ENCODE measurements at places on chromosomes 16 and 17.

- DNase-seq, result no peak
Observed at GRCh38 chr17:77072670-77073069, 68.1 kb upstream of the SEC14L1 start.

DNA sequence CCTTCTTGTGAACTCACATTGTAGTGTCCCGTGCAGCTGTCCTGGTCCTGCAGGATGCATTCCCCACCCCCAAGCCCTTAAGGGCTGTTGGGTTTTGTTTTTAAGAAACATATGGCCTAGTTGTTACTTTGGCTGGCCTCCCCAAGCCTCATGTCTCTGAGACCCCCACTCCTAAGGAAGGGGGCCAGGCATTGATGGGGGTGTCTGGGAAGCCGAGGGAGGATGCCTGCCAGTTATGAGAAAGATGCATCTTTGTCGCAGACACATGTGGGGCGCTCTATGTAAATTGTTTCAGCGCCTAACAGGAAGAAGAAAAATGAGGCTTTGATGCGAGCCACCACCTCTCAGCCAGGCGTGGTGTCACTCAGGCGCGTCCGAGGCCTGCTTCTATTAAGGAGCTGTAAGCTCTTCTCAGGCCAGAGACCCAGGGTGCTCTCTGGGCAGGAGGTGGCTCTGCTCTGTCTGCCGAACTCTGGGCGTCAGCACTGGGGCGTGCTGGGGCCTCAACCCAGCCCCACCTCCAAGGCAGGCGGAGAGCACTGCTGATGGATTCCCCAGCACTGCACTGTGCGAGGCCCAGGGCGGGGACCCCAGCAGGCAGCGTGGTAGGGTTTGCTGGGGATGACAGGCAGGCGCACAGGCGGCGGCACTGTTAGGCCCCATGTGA lies 70.6 kb downstream of the SREBF1 start:
- DNase-seq, result peak; percentile 54

GRCh38 chr17:30780343-30780742 lies 44.1 kb downstream of the CRLF3 start:
- no peak for DNase-seq

DNA sequence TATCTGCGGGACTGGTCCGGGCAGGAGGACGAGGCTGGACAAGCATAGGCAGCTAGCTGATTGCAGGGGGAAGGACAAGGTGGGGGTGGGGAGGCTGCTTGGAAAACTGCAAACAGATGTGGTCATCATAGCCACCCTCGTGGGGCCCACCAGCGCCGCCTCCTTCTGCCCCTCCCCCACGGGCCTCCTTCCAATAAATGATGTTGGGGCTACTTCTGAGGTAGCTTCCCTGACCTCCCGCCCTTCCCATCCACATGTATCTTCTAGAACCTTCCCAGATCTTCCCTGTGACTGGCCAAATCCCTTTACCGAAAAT lies 12.3 kb upstream of the CDC42EP4 start:
- no peak for DNase-seq

- no peak for DNase-seq
Observed at GRCh38 chr17:52297230-52298010, 138.9 kb upstream of the CA10 start.

DNA sequence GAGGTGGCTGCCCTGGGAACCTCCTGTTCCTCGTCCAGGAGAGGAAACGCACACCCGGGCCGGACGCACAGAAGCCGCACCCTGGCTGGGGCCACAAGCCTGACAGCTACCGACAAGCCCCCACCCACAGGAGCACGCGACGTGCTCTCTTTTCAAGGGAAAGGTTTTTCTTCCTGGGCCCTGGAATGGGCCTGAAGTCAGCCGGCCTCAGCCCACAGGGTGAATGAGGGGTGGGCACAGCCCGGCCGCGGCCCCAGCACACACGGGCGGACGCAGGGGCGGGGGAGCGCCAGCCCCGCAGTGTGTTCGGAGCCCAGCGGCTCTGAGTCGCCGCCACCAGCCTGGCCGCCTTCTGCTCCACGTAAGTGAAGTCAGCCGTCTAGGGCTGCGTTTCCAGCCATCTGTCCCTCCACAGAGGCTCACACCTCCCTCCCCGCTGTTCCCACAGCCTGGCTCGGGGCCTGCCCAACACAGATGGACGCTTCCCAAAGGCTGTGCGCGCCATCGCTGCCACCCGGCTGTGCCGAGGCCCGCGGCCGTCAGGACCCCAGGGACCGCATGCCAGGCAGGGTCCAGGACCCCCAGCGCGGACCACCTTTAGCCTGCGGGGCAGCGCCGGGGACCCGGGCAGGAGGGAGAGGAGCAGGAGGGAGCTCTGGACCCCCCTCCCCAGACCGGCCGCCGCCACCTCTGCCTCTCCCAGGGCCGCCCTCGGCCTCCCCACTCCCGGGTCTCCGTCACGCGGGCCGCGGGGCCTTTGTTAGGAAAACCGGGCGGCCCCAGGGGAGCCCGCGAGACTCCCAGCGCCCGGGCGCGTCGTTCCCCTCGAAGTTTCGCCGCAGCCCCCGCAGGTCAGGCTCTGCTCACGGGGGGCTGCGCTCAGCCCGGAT lies 36.8 kb downstream of the CBFA2T3 start:
- DNase-seq, result peak; percentile 52

DNA sequence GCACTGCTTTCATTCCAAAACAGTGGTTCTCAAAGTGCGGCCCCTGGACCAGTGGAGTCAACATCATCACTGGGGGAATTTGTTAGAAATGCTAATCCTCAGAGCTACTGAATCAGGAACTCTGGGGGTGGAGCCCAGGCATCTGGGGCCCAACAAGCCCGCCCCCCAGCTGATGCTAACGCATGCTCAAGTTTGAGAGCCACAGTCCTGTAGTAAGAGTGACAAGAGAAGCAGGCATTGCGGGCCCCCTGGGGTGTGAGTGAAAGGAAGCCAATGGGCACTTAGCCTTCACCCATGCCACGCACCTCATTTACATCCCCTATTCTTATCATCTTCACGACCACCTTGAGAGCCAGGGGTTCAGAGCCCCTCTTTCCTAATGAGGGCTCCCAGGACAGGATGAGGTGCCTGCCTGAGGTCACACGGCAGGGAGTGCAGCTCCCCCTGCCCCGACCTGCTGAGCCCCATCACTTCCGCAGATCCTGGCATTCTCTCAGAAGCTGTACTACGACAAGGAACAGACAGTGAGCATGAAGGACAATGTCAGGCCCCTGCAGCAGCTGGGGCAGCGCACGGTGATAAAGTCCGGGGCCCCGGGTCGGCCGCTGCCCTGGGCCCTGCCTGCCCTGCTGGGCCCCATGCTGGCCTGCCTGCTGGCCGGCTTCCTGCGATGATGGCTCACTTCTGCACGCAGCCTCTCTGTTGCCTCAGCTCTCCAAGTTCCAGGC lies 9.1 kb downstream of the CA4 start:
- DNase-seq, result no peak

- DNase-seq, result no peak
Observed at GRCh38 chr17:372157-373152, 19.8 kb upstream of the RPH3AL start.

DNA sequence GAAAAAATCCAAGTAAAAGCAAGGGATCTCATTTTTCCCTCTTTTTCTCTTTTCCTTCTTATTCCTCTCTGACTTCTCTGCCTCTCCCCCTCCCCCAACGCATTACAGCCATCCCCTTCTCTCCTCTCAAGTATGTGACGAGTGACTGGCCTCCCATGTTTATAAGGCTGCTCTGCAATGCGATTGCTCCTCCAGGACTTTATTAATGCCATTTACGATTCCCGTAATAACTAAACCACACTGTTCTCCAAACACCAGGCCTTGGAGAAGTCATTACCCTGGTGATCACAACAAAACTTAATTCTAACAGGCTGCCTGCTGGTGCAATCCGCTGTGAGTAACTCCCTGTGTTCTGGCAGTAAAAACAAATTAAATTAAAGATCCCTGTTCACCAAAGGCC lies 88.8 kb downstream of the HS3ST3B1 start:
- DNase-seq, result no peak

DNA sequence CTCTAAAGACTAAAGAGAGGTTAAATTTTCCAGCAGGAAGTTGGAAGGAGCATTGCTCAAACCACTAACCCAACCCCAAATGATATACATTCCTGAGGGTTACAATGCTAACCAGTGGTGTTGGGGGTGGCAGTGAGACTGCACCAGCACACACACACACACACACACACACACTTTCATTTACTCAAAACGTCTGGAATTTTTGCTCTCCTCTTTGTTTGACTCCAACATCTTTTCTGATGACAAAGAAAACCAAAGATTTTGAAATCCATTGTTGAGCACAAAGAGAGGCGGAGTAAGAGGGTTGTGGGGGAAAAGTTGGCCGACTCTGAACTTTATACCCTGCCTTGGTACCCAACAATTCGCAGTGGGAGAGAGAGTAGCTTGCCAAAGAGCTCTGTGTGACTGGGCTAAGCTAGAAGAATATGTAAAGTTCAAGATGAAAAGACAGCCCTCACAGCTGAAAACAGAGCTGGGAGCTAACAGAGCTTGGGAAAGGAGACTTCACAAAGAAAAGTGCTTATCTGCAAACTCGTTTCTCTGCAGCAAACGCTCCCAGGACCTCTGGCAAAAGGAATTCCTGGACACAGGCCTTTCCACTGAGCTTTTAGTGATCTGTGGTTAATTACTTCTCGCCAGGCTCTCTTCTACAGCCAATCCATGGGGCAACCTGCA lies 426.0 kb upstream of the CDH11 start:
- DNase-seq, result no peak

DNA sequence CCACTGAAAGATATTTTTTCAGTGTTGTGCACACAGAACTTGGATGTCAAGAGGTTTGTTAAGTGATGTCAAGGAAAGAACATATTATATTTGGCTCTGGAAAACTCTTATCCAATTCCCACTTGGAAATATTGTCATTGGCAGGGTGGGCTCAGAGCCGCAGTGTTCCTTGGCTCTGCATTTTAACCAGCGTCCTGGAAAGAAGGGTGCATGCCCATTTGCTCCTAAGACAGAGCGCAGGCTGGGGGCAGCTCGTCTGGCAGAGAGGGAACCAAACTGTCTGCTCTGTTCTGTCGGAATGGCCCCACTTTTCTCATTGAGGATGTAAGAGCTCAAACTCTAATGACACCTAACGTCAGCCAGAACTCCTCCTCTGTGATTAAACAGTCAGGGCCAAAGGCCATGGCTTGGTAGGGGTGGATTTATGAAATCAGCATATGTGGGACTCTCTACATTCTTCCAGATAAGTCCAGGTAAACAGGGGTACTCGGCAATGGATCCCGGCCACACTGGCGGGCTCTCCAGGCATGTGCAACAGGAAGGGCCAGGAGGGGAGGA lies 18.0 kb downstream of the SLC47A1 start:
- DNase-seq, result no peak

DNA sequence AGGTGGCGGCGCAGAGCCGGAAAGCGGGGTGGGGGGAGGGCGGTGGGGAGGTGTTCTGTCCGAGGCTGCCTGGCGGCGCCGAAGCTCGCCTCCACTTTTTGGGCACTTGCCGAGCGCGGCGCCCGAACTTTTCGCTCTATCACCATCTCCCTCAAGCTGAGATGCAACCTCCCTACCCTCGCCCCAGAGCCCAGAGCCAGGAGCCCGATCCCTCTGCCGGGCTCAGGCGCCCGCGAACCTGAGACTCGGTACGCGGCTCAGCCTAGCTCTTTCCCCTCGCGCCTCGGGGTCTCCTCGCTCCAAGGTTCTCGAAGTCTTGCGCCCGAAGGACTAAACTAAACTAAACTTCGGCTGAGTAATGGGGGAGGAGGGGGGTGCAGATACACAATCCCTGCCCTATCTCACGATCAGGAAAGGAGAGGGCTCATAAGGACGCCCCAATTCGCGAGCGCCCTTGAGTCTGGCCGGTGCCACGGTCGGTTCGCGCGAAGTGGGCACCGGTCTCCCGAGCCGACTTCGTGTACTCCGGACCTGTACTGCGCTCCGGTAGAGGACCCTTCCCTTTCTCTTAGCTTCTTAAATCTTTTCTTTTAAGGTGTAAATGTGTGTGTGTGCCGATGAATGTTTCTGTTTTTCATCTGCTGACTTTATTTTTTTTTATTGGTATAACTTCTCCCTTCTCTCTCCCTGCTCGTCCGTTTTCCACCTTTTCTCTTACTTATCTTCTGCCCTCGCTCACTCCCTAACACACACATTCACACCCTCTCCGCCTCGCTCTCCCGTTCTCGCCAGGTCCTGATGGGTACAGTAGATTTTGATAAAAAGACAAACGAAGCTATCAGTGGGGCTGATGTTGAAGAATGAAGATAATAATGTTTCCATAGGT lies 1.9 kb upstream of the SALL1 start:
- DNase-seq, result no peak

DNA sequence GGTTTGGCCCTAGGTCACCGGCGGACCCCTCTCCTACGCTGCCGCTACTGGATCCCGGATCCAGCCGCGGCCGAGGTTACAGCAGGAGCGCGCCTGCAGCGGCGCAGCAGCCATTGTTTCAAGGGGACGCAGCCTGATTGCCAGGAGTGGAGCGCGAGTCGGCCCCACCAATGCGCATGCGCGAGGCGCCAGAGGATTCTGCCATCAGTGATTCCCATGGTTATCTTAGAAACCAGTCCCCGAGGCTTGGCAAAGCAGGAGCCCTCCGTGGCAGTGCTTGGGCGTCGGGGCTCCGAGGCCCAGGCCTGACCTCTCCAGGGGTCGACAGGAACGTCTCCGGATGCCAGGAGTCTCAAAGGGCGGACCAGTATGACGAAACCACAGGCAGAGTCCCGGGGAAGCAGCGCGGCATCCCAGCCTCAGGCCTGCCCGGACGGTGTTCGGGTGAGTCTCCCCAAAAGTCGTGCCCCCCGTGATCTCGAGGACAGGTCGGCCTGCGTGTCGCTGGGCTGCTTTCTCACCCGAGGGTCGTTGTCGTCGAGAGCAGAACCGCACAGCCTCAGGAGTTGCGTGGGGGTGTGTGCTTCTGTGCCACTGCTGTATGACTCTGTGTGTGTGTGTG lies 608.5 kb downstream of the KCNJ18 start:
- DNase-seq, result no peak

DNA sequence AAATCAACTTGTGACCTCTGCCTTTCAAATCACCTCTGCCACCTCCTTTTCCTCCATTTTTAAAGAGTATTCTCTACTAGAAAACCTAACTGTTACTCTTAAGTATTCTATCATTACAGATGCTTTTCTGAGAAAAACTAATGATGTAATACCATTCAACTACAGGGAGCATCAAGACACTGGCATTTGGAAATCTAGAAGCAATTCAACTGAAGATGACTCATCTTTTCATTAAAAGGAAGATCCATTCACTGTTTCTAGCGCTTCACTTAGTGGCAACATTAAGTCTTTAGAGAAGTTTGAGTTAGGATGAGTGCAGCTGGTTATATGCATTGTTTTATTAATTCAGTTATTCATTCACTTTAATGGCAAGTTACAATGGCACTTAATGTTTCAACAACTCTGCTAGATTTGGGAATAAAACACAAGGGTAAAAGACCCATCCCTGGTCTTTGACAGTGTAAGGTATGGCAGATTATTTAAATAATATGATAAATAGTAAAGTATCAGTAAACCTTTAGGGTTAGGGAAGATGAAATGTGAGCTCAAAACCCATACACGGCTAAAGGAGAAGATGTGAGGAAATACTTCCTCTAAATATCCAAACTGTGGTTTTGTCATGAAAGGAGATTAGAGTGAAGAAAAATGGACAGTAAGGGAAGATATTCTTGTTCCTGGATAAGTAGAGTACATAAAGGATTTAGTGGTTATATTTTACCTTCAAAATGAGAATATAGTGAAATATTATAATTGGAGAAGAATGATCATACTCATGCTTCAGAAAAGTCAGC lies 61.7 kb downstream of the KCNJ2 start:
- DNase-seq, result no peak

DNA sequence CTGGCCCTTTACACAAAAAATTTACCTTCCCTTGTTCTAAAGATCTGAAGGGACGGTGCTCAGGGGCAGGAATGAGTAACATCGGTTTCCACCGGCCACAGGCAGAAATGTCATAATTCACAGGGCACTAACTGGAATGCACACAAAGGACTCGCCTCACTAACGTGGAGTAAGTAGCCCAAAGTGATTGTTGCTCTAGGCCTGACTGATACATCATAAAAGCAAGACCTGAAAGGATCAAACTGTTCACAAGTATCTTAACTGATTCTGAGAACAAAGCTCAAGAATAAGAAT lies 8.9 kb upstream of the TCF25 start:
- DNase-seq, result no peak
